Panc1 (cell line): ENCODE measurements at places on chromosomes 7 and 10. TPM values are rescaled to one million over a fixed set of nuclear protein-coding genes. Genes with fewer than 3 reads are reported as not detected.

- no peak for DNase-seq
Measured at GRCh38 chr7:129257168-129257567, 32.3 kb downstream of the AHCYL2 start.

DNA sequence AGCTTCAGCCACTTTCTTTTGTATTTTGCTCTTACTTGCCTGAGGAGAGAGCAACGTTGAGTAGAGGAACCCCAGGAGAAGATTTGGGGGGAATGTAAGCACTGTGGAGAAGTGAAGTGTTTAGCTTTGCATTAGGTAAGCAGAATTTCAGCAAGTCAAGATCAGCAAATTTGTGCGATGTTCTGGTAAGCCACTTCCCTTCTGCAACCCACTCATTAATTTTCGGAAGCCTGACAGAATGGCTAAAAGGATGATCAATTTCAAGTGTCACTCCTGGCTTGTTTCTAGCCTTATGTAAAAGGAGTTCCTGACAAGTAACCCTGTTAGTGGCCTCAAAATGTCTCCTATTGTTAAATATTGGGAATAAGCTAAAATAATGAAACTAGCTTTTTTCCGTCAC, 48.5 kb upstream of the NXPH1 start:
- no peak for DNase-seq

- DNase-seq = no peak
Measured at GRCh38 chr10:74892839-74893238, 66.4 kb downstream of the KAT6B start.

- DNase-seq = peak; percentile 32
Measured at GRCh38 chr7:137771679-137772078, 75.1 kb downstream of the DGKI start.

- no peak for DNase-seq
Measured at GRCh38 chr7:31602041-31602625, 84.9 kb upstream of the PPP1R17 start.

GRCh38 chr10:91162050-91162494, 58.4 kb upstream of the PCGF5 start:
- no peak for DNase-seq

DNA sequence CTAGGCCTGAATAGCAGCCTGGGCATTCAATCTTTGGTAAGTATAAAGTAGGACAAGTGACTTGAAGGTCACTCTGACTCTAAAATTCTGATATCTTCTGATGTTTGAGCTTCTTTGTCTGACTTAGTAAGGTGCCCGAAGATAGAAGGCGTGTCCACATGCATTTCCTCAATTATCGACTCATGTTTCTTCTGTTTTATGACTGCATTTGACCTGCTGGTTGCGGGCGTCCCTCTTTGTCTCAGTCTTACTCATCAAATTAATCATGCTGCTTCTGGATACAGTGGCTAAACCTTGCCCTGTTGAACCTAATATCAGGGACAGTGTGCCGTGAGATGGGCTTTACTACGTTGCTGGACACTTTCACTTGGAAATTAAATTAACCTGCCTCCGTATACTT, 534.1 kb downstream of the SDK1 start:
- DNase-seq = no peak

DNA sequence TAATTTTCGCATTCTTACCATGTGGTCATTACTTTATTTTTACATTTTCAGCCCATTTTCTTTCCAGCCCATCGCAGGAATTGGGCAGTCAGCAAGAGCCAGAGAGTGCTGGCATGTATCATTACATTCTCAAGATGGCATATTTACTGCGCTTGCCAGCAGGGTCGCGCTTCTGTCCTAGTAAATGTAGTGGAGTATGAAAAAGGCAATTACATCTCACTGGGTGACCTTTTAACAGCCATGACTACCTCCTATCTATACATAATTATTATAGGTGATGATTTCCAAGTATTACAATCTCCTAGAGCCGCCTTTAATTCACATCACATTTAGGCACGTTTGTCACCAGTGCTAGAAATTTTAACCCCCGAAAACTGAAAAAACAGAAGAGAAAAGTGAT, 433.7 kb upstream of the MGMT start:
- DNase-seq = no peak

GRCh38 chr7:46835556-46835955, 746.4 kb downstream of the TNS3 start:
- DNase-seq = no peak

DNA sequence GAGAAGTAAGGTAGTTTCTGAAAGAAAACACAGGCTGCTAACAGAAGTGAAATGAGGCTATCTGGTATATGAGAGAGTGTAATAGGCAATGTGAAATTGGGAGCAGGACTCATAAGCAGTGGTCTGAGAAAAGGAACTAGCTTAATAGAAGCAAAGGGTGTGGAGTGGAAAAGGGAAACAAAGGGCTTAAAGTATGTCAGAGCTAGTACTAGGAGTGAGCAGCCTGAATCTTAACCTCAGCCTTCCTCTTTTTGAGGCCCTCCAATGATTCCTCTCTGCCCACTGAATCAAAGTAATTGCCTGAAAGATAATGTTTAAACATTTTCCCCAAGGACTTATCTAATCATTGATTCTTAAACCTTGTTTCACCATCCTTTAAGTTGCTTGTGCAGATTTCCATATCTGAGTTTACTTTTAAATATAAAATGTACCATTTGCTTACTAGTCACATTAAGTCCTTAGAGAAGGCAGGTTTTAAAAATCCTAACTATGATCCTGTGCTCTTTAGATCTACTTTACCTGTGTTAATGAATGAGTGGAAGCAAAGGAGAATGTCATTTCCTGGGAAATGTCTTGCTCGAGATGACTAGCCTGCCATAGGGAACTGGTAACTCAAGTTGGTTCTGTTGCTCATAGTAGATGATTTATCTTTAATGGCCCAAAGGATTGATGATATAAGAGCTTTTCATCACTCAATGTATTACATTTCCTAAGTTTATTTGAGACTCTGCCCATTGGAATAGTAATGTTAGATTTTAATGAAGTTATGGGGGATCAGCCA, 155.0 kb downstream of the SKAP2 start:
- no peak for DNase-seq

DNA sequence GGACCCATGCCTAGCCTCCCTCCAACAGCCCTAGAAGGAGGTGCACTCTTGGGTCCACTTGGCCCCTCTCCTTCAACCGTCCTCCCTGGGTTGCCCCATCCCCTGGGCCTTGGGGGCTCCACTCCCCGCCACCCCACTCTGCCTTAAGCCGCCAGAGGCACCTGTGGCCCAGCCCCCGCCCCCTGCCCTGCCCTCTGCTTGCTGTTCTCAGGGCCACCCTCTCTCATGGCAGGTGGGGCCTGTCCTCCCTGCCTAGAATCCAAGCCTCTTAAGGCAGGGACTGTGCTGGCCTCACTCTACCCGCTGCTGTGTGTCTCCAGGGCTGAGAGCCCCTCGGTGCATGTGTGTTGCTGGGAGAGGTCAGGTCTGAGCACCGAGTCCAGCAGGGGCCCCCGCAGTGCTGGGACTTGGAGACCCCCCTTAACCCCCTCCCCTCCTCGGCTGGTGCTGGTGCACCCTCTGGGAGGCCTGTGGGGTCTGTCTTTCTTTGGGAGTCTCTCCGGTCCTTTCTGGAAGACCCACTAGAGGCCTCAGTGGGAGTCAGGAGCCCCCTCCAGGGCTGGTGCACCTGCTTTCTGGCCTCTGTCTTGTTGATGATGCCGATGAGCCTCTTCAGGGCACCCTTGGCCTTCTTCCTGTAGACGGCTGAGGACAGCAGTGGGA, 43.8 kb downstream of the CFAP46 start:
- DNase-seq = no peak

DNA sequence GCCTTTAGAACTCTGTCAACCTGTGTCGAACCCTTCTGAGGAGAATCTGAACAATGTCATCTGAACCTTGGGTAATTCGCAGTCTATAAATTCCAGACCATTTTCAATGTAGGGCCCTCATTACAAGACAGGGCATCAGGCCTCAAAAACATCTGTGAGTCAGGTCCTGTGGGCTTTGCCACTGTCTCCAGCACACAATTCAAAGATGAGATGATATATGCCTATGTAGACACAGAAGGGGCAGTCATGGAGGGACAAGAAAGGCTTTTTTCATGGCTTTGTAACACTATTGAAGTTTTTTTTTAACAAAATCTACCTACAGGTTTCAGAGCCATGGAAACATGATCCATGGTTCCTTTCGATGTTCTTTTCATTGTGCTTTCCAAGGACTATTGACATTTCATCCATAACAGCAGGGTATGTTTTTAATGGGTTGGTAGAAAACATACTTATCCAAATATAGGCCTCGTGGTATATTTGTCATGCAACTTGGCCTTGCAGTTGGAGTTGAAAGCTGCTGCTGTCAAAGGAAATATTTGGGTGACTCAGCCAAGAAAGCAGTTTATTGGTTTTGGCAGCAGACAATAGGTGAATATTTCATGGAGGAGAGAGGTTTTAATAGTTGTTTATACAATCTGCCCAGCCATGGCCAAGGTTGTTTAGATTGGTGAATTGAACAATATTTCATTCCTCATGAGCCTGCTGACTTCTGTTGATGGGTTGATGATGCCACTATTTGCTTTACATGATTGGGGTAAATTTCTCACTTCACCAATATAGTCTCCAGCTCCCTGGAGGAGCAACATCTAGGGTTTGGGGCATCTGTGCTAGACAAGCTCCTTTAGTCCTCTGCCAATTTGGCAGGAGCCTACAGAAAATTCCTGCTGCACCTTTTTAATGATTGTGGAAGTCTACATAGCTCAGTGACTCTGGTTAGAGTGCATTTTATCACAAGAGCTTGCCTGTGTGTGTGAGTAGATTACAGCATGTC, 158.4 kb upstream of the TMEM72 start:
- DNase-seq = peak; percentile 51

- no peak for DNase-seq
Measured at GRCh38 chr7:47531584-47532492, 50.1 kb downstream of the TNS3 start.

DNA sequence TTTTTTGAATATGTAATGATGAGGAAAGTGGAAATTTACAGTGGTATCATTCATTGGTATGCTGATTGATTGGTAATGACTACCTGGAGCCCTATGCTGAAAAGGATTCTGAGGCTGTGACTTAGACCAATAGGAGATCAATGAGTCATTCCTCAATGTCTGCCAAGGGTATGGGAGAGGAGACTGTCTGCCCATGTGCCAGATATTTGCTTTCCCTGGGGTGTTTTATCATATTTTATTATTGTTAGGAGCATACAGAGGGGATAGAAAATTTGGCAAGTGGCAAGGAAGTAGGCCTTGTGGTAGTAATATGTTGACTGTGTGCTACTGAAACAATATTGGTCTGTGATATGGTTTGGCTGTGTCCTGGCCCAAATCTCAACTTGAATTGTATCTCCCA, 54.8 kb downstream of the ASAH2B start:
- no peak for DNase-seq

Gene PNLIP
- 1.5 TPM for total RNA-seq

Gene ZNF479
- not detected for total RNA-seq

Gene HPS6
- 34.5 TPM for total RNA-seq
